Renal cortical epithelial cell (primary cell): ENCODE measurements at places on chromosomes 1 and 21. TPM values are rescaled to one million over a fixed set of nuclear protein-coding genes. Genes with fewer than 3 reads are reported as not detected.

- no peak for DNase-seq
These were observed 193.9 kb upstream of the HMCN1 start for GRCh38 chr1:185540295-185540694.

- peak; percentile 48 for DNase-seq
These were observed 19.8 kb upstream of the MUTYH start for GRCh38 chr1:45359882-45360513.

DNA sequence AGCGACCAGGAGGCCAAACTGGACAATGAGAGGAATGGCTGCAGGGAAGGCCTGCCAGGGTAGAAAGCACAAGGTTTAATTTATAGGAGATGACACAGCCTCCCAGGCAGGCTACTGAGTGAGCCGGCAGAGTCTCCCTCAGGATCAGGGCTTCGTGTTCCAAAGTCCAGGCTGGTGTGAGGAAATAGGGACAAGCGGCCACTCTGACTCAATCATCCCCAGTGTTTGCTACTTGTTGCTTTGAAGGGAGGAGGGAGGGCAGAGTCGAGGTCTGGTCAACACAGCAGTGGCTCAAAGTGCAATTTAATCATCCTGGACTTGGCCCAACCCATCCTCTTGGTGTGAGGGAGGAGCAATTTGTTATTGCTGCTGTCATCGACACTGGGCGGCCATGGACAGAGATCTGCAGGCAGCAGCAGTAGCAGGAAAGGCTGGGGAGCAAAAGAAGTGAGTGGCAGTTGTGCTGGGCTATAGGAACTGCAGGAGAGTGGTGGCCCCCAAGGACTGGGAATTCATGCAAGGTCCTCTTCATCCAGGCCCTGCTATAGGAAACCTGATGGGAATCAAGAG lies 27.5 kb downstream of the TBX15 start:
- DNase-seq = peak; percentile 97

DNA sequence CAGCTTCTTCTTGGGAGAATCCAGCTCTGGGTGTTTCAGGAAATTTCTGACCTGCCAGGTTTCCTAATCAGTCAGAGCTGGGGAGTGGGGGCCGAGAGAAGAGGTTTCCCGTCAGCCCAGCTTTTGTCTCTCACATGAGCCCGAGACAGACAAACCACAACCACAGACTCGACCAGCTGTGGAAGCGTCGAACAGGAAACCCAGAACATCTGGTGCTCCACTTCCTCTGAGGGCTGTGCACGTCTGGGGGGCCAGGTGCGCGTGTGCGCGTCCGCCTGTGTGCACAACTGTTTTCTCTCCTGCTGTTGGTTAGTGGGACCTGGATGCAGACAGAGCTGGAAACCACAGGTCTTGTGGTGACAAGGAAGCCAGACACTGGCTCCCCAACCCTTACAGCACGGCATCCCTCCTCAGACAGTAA lies 113.0 kb upstream of the SLC25A33 start:
- no peak for DNase-seq

CHI3L2 gene
- total RNA-seq = 1.6 and 3.0 TPM in 2 replicates

ANKRD34A gene
- total RNA-seq = 0.15 TPM in 1 of 2 replicates, not detected in the other

DNA sequence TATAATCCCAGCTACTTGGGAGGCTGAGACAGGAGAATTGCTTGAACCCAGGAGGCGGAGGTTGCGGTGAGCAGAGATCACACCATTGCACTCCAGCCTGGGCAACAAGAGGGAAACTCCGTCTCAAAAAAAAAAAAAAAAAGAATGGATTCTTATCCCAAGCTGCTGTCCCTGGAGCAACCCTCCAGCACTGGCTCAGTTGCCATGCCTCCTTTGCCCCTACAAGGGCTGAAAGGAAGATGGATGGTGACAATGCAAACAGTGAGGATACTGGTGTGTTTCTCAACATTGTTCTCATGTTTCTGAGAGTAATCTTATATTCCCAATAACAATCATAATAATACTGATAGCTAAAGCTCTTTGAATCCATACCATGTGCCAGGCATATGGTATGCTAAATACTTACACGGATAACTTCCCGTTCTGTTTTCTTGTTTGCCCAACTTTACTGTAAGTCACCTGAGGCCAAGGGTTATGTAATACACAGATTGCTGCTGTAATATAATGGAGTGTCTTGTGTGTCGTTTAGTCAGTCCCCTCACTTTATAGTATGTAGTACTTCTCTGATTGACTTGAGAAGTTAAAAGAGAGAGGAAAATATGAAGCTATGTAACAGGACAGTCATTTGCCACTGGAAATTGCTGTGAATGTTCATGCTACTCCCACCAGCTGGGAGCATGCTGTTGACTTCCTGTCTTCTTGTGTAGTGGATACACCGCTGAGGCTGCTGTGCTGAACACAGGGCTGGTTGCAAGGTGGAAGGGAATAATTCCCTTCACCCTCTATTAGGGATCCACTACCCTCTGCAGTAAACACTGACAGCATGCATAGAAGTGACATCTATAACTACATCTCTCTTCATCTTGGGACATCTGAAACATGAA lies 153.6 kb downstream of the CNIH3 start:
- DNase-seq = no peak

DNA sequence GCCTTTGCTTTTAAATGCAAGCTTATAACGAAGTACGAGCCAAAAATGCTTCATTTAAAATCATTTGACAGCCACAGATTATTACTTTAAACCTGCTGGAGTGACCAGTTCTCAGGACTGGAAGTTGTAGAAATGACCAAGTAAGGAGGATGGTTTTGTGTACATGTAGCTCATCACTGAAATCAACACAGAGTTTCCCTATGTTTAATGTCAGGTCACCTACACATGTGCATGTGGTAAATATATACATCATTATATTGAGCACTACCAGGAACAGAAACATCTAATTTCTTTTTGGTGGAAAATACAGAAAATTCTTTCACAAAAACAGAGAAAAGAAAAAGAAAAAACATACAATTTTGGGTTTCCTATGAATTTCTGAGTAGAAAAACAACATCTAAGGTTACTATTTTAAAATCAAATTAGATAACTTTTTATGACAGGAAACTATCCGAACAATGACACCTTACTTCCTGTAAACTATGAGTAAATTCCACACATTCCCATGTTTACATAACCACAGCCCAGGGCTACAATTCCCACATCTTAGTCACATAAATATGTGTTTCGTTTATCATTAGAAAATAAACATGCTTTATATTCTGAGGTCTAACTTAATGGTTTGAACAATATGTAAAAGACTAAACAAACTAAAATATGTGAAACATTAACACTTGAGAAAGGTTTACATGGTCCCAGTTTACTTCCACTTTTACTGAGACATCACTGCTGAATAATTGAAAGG lies 73.6 kb downstream of the ZNF281 start:
- peak; percentile 95 for DNase-seq

CD53 gene
- not detected in 2 replicates for total RNA-seq

IER5 gene
- 16.8 and 19.6 TPM in 2 replicates for total RNA-seq

DNA sequence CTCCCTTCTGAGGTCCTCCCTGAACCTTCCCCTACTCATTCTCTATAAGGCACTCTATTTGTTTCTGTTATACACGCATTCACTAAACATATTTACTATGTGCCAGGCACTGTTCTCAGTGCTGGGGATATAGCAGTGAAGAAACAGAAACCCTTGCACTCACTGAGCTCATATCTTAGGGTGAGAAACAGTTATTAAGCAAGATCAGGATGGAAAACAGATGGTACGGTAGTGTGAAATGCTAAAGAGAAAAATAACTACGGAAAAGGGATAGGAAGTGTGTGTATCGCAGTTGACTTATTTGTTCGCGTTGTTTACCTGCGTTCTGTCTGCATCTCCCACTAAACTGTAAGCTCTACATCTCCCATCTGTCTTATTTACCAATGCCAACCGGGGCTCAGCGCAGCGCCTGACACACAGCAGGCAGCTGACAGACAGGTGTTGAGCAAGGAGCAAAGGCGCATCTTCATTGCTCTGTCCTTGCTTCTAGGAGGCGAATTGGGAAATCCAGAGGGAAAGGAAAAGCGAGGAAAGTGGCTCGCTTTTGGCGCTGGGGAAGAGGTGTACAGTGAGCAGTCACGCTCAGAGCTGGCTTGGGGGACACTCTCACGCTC lies 572 bp downstream of the CYB5RL start:
- DNase-seq = no peak

GRCh38 chr1:203675596-203676347 lies 49.1 kb downstream of the ATP2B4 start:
- no peak for DNase-seq

GRCh38 chr1:37945743-37946702 lies 830 bp downstream of the INPP5B start:
- DNase-seq = peak; percentile 65

MXRA8 gene
- total RNA-seq = 24.7 and 35.6 TPM in 2 replicates

OR2T11 gene
- total RNA-seq = 0.10 TPM in 1 of 2 replicates, not detected in the other

GRCh38 chr21:38920631-38921398 lies 115.1 kb downstream of the ETS2 start:
- DNase-seq = peak; percentile 95

LRRC47 gene
- 37.9 and 39.6 TPM in 2 replicates for total RNA-seq

SLC9C2 gene
- total RNA-seq = 0.60 TPM in 1 of 2 replicates, not detected in the other

OR10J1 gene
- not detected in 2 replicates for total RNA-seq

- DNase-seq = no peak
These were observed 30.7 kb downstream of the JAK1 start for GRCh38 chr1:64935551-64936155.

DNA sequence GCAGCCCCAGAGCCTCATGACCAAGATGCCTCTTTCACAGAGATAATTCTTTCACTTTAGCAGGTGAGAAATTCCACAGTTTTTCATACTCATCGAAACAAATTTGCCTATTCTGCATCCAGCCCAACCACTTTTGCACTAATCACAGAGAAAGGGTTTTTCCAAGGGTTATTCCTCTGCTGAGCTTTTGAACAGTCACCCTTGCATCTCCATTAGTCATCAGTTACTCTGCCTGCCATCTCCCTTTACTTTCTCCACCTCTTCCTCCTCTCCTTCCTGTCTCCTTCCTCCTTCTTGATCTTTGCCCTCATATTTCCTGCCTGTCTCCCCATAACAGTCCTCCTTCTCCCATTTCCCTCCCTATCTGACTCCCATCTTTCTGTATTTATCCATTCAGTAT lies 43.9 kb downstream of the FH start:
- peak; percentile 22 for DNase-seq

DNA sequence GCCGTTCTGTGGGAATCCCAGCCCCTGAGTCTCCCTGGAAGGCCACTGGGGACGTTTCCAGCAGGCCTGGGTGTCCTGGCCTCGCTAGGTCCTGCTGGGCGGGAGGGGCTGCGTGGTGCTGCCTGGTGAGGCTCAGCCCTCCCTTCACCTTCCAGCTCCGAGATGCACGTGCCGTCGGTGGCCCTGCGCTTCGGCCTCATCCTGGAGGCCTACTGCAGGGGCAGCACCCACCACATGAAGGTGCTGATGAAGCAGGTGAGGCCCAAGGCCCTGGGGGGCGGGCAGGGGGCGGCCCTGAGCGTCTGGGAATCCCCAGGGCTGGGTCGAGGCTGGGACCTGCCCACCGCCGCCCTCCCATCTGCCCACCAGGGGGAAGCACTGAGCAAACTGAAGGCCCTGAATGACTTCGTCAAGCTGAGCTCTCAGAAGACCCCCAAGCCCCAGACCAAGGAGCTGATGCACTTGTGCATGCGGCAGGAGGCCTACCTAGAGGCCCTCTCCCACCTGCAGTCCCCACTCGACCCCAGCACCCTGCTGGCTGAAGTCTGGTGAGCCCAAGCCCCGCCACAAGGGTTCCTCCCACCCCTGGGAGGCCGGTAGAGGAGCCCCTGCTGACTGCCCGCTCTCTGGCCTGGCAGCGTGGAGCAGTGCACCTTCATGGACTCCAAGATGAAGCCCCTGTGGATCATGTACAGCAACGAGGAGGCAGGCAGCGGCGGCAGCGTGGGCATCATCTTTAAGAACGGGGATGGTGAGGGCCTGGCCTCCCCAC lies 70.3 kb downstream of the PIK3CD start:
- no peak for DNase-seq

C1orf185 gene
- 0.15 TPM in 1 of 2 replicates, not detected in the other for total RNA-seq

DNA sequence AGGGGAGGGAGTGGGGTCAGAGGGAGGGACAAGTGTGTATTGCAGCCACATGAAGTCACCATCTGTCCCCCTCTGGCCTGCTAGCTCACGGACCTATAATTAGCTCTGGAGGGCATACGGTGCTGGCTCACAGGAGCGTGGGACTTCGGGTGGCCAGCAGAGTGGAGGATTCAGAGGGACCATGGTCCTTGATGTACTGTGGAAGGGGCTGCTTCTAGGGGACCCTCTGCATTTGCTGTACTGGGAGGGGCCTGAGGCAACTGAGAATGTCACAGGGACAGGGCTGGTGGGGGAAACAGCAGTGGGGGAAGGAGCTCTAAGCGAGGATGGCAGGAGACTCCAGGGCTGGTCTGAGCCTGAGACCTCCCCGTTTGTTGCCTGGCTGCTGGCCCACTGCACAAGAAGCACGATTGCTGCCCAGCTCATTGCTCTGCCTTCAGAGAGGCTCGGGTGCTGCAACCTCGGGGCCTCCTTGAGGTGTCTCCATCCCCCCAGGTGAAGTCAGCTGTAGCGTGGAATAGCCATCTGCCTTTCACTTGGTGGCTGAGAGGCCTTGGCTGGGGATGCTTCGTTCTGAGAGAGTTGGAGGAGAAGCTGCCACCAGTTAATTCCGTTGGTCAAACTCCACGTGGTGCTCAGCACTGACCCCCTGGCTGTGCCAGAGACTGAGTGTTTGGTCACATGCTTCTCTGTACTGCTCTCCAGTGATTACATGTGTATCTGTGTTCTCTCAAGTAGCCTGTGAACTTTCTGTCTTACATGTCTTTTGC lies 2.7 kb downstream of the PPFIA4 start:
- no peak for DNase-seq

DNA sequence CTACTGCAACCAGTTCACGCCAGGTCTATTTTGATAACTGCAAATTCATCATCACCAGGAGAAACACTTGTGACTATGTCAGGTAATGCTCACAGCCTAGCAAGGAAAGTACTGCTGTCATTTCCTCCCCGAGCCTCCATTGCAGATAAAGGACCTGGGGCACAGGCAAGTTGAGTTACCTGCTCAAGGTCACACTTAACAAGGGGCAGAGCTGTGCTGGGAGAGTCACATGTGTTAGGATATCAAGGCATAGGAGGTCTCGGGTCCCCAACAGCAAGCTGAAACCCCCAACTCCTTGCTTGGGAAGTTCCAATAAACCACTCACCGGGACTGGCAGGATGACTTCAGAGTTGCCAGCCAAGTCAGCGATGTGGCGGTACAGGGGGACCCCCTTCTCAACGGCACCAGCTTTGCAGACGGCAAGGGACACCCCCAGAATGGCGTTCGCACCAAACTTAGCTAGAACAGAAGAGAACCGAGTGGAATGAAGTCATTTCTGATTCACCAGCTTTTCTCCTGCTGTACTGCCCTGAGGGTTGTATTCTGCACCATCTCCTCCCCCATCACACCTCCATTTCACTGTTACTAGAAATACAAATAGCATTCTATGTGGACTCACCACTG lies 11.6 kb downstream of the ENO1 start:
- no peak for DNase-seq

DNA sequence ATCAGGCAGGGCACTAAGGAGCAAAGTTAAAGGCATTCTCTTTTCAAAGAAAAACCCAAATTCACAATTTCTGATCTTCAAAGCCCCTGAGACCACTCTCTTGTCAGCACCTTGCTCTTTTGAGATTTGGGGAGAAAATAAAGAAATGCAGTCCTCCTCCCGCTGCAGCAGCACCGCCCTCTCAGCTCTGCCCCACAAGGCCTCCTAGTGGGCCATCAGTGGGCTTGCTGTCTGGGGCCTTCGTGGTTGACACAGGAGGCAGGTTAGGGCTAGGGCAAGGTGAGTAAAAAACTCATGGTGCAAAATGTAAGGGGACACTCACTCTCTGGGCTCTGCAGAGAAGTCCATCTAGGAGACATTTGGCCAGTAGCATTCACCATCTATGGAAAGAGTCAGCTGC lies 67.4 kb upstream of the CTTNBP2NL start:
- no peak for DNase-seq
